Stimulated activated CD4-positive, alpha-beta T cell treated with anti-CD3 and anti-CD28 coated beads, Interleukin-15, amount 100 ng/mL, for 1 hour (primary cell): ENCODE measurements at places on chromosomes 5 and 9.

- DNase-seq = no peak
Measured at GRCh38 chr5:168156170-168156569, 135.3 kb upstream of the WWC1 start.

- no peak for DNase-seq
Measured at GRCh38 chr5:32726086-32726557, 15.0 kb downstream of the NPR3 start.

DNA sequence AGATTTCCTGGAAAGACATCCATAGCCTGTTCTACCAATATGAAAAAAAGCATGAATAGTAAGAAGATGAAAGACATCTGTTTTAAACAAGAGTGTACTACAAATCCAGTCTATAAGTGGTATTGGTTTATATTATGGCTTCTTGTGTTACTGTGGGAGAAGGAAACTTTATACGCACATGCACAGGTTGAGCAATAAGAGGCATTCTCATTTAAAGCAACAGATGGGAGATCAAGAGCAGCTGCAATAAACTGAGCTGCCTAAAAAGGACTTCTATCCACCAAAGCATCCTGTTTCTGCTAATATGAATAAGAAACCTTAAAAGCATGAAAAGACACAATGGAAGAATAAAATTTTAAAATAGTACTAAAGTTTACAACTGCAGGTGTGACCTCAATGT, 8.6 kb upstream of the PCDHB1 start:
- no peak for DNase-seq

DNA sequence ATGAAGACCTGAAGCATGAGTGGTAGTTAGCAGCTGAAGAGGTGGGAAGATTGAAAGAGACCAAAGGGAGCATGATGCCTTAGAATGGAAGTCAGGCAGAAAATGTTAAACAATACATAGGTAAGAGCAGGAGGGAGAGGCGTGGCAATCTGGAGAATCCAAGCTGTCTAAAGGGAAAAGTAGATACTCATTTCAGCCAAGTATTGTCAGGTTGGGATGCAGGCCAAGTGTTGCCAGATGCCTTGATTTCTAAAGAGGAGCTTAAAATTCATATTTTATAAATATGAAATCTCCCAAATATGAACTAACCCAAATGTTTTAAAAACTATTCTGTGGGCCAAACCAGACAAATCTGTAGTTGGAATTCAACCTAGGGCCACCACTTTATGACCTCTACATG, 4.2 kb downstream of the PAM start:
- no peak for DNase-seq

DNA sequence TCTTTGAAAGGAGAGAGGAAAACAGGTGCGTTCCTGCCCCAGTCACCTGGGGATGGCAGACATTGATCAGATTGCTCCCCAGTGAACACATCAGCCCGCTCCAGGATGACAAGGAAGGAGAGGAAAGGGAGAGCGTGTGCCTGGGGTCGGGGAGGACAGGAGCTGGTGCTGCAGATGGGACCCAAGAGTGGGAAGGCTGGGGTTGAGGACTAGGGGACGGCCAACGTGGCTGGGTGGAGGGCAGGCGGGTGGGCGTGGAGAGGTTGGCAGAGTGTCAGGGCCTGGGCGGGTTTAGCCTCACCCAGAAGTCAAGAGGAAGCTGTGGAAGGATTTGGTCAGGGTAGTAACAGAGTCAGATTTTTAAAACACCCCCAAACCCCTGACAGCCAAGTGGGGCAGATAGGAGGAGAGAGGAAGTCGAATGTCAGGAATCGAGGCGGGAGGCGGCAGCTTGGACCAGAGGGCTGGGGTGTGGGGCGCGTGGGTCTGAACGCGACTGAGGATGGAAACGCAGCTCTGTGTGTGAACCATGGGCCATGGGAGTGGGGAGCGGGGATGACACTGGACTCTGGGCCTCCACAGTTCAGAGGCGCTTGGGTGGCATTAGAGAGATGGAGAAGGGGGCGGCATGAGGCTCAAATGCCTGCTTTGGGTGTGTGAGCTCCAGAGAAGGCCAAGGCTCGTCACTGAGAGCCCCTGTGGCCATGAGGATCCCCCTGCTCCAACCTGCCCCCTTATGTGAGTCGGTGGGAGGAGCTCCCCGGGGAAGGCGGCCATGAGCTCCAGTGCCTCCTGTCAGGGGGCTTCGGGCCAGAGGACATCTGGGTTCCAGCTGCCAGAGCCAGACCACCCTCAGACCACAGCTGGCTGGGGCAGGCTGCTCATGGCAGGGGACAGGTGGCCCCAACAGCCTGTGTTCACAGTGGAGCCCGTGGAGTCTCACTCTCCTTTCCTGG, 24.6 kb downstream of the LAMC3 start:
- no peak for DNase-seq

DNA sequence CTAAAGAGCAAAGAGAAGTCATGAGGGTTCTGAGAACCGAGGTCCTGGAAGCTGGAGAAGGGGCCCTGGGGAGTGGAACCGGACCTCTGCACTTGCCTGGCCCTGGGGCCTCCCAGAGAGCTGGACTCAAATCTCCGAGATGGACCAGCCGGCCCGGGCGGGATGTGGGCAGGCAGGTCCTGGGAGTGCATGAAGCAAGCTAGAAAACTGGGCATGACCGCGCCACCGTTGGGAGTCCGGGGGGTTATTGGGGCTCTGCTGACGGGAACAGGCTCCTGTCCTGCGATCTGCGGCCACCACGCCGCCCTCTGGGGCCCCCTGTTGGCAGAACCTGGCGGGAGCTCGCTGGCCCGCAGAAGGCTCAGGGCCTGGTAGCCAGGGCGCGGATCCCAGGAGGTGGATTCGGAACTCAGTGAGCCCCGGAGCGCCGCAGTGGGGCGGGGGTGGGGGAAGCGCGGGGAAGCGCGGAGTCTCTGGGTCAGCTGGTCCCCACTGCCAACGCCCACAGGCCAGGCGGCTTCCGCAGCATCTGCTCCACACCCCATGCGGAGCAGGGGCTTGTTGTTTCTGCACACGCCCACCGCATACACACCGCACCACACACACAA, 150.6 kb downstream of the ERCC6L2 start:
- no peak for DNase-seq

- DNase-seq = no peak
Measured at GRCh38 chr5:154406826-154407225, 39.0 kb upstream of the SAP30L start.

DNA sequence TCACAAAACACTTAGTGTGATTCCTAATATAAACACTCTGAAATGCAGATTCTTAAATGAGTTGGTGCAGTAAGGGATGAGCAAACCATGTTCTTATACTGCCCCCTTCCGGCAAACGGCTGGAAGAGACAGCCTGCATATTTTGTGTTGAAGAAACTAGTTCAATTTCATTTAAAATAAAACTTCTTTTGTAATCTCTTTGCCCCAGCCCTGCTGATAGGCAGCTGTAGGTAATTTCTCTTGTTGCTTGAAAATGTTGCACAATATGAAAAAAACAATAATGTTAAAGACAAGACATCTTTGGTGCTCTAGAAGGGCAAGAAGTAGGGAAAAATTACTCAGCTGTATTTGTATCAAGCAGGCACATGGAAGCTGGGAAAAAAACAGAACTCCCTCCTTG, 89.7 kb upstream of the CCNG1 start:
- DNase-seq = no peak

GRCh38 chr5:40381676-40382363, 297.9 kb upstream of the PTGER4 start:
- no peak for DNase-seq

GRCh38 chr5:92637960-92638359, 943.1 kb downstream of the NR2F1-AS1 start:
- no peak for DNase-seq

GRCh38 chr5:74482523-74482922, 158.0 kb downstream of the ENC1 start:
- DNase-seq = no peak

GRCh38 chr5:1925111-1926070, 42.7 kb upstream of the IRX4 start:
- no peak for DNase-seq

GRCh38 chr5:61631438-61631941, 299.4 kb downstream of the ZSWIM6 start:
- DNase-seq = no peak

GRCh38 chr5:13648822-13649221, 295.7 kb downstream of the DNAH5 start:
- DNase-seq = no peak

- DNase-seq = no peak
Measured at GRCh38 chr5:187042-187431, 4.3 kb upstream of the LRRC14B start.

DNA sequence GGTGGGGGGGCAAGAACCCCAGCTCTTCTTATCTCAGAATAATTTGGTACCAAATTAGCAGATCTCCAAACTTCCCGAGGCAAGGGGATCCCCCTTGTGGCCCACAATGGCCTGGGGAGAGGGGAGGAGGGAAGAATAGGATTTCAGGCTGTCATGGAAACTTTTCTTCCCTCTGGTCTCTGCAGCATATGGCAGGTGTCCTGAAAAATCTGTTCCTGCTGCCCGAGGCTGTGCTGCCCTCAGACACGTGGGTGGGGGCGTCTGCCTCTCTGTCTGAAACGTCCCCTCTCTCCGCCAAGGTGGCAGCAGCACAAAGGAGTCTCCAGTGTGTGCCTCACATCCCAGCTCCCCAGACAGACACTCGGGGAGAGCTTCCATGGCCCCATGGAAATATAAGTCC, 34.0 kb downstream of the CCNJL start:
- no peak for DNase-seq

- DNase-seq = no peak
Measured at GRCh38 chr9:91114450-91114849, 247.3 kb downstream of the AUH start.

GRCh38 chr5:167712986-167713585, 578.4 kb upstream of the WWC1 start:
- DNase-seq = no peak

GRCh38 chr5:176144508-176144907, 93.7 kb upstream of the SIMC1 start:
- DNase-seq = no peak

DNA sequence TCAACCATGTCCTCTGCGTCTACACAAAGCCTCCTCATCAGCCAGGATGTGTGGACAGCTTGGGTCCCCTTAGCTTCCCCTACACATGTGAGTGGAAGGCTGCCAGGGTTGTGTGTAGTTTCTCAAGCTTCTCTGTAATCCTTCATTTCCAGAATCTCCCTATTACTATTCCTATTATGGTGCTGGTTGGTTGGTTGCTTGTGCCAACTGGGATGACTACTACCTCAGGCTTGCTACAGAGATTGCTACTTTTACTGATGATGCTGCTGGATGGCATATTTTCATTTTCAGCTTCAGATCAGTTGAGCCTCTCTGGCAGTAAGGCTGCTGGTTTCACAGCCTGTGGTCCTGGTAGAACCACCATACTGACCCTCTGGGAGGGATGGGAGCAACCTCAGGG, 39.9 kb downstream of the ATG10 start:
- no peak for DNase-seq

DNA sequence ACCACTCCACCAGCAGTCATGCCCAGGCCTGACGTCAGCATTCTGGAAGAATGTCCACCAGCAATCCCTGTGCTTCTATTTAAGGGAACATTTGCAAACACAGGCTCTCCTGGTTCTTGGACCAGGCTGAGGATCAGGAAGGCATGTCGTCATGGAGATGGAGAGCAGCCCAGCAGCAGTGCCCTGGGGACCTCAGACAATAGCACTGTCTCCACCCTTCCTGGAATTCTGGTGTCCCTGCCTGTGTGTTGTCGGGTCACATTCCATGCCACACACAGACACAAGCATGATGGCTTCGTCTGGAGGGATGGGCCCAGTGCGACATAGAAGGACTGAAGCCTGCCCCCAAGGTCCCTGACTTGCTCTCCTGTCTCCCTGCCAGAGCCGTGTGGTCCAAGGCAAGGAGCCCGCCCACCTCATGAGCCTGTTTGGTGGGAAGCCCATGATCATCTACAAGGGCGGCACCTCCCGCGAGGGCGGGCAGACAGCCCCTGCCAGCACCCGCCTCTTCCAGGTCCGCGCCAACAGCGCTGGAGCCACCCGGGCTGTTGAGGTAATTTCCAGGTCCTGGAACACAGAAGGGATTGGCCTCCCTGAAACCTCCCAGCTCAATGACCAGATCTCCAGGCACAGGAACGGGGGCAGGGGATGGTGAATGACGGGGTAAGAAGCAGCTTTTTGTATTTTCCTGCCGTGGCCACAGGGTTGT, 43.8 kb downstream of the STOM start:
- DNase-seq = no peak

- no peak for DNase-seq
Measured at GRCh38 chr5:79074641-79075040, 5.1 kb downstream of the BHMT2 start.

- DNase-seq = no peak
Measured at GRCh38 chr5:67765697-67766096, 449.9 kb upstream of the PIK3R1 start.

- no peak for DNase-seq
Measured at GRCh38 chr5:143662020-143662419, 149.9 kb upstream of the HMHB1 start.

DNA sequence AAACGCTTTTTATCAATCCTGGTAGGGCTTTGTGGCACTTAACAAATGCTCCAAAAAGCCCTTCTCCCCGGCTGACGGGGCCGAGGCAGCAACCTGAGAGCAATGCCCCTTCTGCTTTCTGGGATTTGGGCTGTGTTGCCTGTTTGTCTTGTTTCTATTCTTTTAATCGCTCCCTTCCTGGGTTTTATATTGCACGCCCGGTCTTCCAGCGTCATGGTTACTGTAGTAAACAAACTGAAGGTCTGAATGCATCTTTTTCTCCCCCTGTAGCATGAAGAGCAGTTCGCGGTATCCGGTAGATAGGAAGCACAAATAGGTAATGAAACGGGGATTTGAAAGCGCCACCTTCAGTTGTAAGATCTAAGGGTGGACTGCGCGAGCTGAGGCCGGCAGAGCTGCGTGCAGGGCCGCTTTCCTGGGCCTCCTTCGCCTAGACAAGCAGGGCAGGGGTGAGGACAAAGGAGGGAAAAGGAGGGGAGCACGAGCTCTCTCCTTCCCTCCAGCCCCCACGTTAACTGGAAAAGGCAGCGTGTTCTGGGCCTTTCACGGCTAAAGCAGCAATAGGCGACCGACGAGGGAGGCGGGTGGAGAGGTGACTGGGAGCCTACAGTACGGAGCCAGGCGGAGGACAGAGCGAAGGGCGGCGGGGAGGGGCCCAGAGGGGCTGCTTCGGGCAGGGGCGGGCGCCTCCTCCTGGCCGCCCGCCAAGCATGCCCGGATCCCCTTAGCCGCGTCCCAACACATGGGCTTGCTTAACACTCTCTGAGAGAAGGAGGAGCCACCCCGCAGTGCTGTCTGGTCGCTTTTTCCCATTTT, 49.3 kb upstream of the ZNF366 start:
- DNase-seq = no peak

DNA sequence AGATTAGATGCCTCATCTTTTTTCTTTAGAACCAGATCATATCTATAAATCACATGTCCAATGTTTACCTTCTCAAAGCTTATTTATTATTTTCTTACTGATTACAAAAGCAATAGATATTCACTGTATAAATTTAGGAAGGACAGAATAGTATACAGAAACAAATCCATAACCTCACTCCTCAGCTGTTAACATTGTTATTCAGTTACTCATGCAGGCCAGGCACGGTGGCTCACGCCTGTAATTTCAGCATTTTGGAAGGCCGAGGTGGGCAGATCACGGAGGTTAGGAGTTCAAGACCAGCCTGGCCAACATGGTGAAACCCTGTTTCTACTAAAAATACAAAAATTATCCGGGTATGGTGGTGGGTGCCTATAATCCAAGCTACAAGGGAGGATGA, 15.3 kb downstream of the STOM start:
- no peak for DNase-seq

GRCh38 chr5:73447530-73448462, 781 bp downstream of the FOXD1 start:
- no peak for DNase-seq

GRCh38 chr9:83538890-83539238, 663 bp upstream of the FRMD3 start:
- no peak for DNase-seq

- DNase-seq = no peak
Measured at GRCh38 chr5:133354323-133355185, 257.8 kb downstream of the FSTL4 start.
